Lung (tissue), 17 donors: ENCODE measurements at places on chromosomes 12 and 14. TPM values are rescaled to one million over a fixed set of nuclear protein-coding genes. Genes with fewer than 3 reads are reported as not detected.

DNA sequence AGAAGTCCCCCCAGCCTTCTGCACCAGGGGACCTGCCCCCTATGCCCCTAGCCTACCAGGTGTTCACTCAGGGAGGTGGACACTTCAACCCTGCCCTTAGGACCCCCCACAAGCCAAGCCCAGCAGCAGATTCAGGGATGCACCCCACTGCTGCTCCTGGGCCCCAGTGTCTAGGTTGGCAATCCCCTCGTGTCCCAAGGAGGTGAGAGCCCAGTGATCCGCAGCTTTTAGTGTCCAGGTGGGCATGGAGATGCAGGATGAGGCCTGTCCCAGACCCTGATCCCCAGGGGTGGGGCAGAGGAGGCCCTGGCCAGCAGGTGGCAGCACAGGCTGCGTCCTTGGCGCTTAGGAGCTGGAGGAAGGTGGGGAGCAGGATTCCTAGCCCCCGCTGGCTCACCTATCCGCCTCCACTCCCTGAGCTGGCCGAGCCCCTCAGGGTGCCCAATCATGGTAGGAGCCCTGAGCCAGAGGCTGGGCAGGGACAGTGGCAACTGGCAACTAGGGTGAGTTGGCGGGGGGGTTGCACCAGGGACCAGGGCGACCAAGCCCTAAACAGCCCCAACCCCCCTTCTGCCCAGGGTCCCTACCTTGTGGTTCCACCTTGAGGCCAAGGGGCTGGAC lies 4.1 kb downstream of the CKB start:
- H3K27me3 ChIP-seq = no peaks in the 10 kb centered on the region
- H3K27ac ChIP-seq = peak overlapping the region; percentile 33
- DNase-seq = peak; percentile 65
- peaks cover 20% of the 10 kb centered on the region for H3K4me1 ChIP-seq
- H3K4me3 ChIP-seq = no peak overlapping the region
- no peaks in the 10 kb centered on the region for H3K36me3 ChIP-seq

Gene GNB3
- total RNA-seq = 3.3 TPM

Gene OTOGL
- total RNA-seq = 0.15 TPM

DNA sequence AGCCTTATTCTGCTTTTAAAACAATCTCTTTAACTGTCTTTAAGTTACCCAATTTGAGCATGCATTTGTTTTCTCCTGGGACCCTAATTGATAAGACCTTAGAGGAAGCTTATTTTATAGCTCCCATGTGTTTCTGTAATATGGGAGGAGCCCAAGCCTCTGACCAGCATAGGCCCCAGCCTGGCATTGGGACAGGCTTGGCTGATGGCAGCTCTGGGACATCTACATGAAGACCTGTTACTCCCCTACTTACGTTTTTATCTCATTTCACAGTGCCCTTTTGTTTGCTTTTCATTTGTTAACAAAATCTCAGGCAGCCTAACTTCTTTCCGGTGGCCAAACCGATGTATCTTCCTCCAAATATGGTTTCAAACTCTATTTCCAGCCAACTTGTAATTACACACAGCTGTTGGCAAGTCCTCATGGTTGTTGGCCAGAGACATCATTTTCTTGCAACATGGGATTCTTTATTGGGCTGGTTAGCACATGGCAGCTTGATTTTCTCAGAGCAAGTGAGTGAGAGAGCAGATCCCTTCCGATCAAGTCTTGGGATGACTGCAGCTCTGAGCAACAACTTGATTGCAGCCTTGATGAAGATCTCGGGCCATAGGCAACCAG lies 1117.5 kb downstream of the AACS start:
- no peaks in the 10 kb centered on the region for H3K27me3 ChIP-seq
- no peaks in the 10 kb centered on the region for H3K4me1 ChIP-seq
- no peak overlapping the region for H3K27ac ChIP-seq

- no peak for DNase-seq
- H3K27me3 ChIP-seq = no peaks in the 10 kb centered on the region
- no peak overlapping the region for H3K4me3 ChIP-seq
- peaks cover 3% of the 10 kb centered on the region for H3K4me1 ChIP-seq
- no peaks in the 10 kb centered on the region for H3K36me3 ChIP-seq
These were observed 45.3 kb upstream of the PLBD1 start for GRCh38 chr12:14612898-14613445.

DNA sequence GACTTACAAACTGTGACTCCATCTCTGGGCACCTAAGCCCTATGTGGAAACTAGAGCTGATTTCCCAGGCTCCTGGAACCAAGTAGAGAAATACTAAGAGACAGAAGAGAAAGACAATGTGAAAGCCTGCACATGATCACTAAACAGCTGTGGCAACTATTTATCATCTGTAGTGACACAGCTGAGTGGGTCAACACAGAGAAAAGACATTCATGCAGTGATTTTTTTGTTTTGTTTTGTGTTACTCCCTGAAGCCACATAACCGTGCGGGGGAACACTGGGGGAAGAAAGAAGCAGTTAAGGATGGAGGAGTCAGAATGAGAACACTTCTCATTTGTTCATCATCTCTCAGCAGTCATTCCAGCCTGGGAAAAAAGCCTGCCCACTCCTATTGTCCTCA lies 1.5 kb downstream of the PRR4 start:
- H3K4me3 ChIP-seq = no peak overlapping the region
- DNase-seq = no peak
- no peak overlapping the region for H3K27ac ChIP-seq
- H3K4me1 ChIP-seq = no peaks in the 10 kb centered on the region

- no peaks in the 10 kb centered on the region for H3K27me3 ChIP-seq
- no peaks in the 10 kb centered on the region for H3K36me3 ChIP-seq
- H3K4me1 ChIP-seq = no peaks in the 10 kb centered on the region
- no peak overlapping the region for H3K27ac ChIP-seq
These were observed 309.2 kb downstream of the FOXG1 start for GRCh38 chr14:29075761-29076160.

GRCh38 chr14:51395361-51395849 lies 155.4 kb downstream of the TMX1 start:
- H3K27ac ChIP-seq = peak overlapping the region; percentile 70
- H3K4me1 ChIP-seq = peaks cover 9% of the 10 kb centered on the region
- H3K4me3 ChIP-seq = no peak overlapping the region
- peak; percentile 61 for DNase-seq

- no peak overlapping the region for H3K4me3 ChIP-seq
- H3K27ac ChIP-seq = no peak overlapping the region
- no peaks in the 10 kb centered on the region for H3K36me3 ChIP-seq
- no peak for DNase-seq
These were observed 3.6 kb upstream of the SSTR1 start for GRCh38 chr14:38203929-38204718.

DNA sequence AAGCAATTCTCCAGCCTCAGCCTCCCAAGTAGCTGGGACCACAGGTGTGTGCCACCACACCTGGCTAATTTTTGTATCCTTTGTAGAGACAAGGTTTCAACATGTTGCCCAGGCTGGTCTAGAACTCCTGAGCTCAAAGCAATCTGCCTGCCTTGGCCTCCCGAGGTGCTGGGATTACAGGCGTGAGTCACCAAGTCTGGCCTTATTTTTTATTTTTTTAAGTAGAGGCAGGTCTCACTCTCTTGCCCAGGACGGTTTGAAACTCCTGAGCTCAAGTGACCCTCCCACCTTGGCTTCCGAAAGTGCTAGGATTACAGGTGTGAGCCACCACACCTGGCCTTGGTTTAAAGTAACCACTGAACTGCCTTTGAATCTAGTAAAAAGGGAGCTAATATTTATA lies 56.8 kb downstream of the SPPL3 start:
- no peak overlapping the region for H3K27ac ChIP-seq
- H3K36me3 ChIP-seq = no peaks in the 10 kb centered on the region
- DNase-seq = no peak
- no peaks in the 10 kb centered on the region for H3K27me3 ChIP-seq
- no peak overlapping the region for H3K4me3 ChIP-seq

- no peaks in the 10 kb centered on the region for H3K36me3 ChIP-seq
- no peaks in the 10 kb centered on the region for H3K27me3 ChIP-seq
- H3K4me1 ChIP-seq = no peaks in the 10 kb centered on the region
- DNase-seq = no peak
- H3K4me3 ChIP-seq = no peak overlapping the region
These were observed 349.4 kb upstream of the NOVA1 start for GRCh38 chr14:26947265-26947664.

Gene LYZ
- 171 TPM for total RNA-seq

GRCh38 chr14:79551523-79551922 lies 659.8 kb downstream of the DIO2 start:
- no peak overlapping the region for H3K27ac ChIP-seq
- no peaks in the 10 kb centered on the region for H3K27me3 ChIP-seq
- no peaks in the 10 kb centered on the region for H3K36me3 ChIP-seq
- no peak for DNase-seq

DNA sequence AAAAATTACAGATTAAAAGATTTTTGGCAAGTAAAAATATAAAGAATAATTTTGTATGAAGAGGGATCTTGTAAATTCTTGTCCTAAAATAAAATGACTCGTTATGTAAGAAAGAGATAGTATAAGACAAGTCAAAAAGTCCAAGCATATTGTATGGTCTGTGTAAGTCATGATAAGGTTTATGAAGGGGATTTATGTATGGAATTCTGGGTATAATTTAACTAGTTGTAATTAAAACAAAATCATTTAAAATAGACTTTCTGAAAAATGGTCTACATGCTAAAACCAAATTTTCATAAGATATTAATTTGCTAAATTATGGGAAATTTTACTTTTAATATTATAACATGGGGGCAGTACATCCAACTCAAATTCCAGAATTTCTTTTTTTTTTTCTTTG lies 17.6 kb upstream of the PEX5 start:
- no peaks in the 10 kb centered on the region for H3K27me3 ChIP-seq
- H3K4me1 ChIP-seq = no peaks in the 10 kb centered on the region
- no peak for DNase-seq
- H3K36me3 ChIP-seq = no peaks in the 10 kb centered on the region

Gene SLC10A1
- total RNA-seq = not detected
